Psoas muscle (tissue), 8 donors: ENCODE measurements at places on chromosomes 2 and 18. TPM values are rescaled to one million over a fixed set of nuclear protein-coding genes. Genes with fewer than 3 reads are reported as not detected.
A peak's percentile ranks its signal among the peaks of the same experiment; 100 is the strongest.

ALPG gene
- not detected for total RNA-seq

B3GNT7 gene
- total RNA-seq, result 0.29 TPM

KCNG2 gene
- 0.54 TPM for total RNA-seq

C2orf78 gene
- total RNA-seq, result not detected

CHST9 gene
- total RNA-seq, result not detected

DNA sequence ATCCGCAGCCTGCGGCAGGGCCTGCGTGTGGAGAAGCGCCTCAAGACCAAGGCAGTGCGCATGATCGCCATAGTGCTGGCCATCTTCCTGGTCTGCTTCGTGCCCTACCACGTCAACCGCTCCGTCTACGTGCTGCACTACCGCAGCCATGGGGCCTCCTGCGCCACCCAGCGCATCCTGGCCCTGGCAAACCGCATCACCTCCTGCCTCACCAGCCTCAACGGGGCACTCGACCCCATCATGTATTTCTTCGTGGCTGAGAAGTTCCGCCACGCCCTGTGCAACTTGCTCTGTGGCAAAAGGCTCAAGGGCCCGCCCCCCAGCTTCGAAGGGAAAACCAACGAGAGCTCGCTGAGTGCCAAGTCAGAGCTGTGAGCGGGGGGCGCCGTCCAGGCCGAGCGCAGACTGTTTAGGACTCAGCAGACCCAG, 5.4 kb downstream of the GPR17 start:
- H3K4me3 ChIP-seq, result no peak overlapping the region
- peak overlapping the region; percentile 16 for H3K27ac ChIP-seq
- DNase-seq, result peak; percentile 50
- H3K4me1 ChIP-seq, result peaks cover 16% of the 10 kb centered on the region

- H3K4me3 ChIP-seq, result peak overlapping the region; percentile 66
- no peaks in the 10 kb centered on the region for H3K36me3 ChIP-seq
- H3K27me3 ChIP-seq, result peaks cover 97% of the 10 kb centered on the region
Observed at GRCh38 chr2:72915907-72916742, 1.2 kb upstream of the EMX1 start.

DNA sequence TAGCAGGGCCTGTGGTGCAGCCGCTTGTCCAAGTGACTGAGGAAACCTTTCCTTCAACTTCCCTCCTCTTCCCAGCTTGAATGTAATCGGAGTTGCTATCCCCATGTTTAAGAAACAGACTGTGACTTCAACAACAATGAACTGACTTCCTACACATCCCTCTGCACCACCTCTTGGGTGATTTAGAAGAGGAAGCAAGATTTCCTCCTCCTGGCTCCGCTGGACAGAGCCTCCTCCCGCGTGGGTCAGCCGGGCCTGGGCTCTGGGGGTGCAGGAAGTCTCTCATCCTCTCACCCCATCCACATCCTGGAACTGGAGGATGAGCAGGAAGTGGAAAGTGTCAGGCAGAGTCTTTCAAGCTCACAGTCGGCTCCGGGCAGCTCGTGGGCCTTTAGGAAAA, 84.3 kb downstream of the GATA6 start:
- H3K36me3 ChIP-seq, result no peaks in the 10 kb centered on the region
- no peaks in the 10 kb centered on the region for H3K4me1 ChIP-seq
- DNase-seq, result no peak
- no peak overlapping the region for H3K27ac ChIP-seq
- peaks cover 7% of the 10 kb centered on the region for H3K27me3 ChIP-seq

- no peak overlapping the region for H3K4me3 ChIP-seq
- no peaks in the 10 kb centered on the region for H3K36me3 ChIP-seq
- no peak overlapping the region for H3K27ac ChIP-seq
- no peaks in the 10 kb centered on the region for H3K27me3 ChIP-seq
- no peaks in the 10 kb centered on the region for H3K4me1 ChIP-seq
Observed at GRCh38 chr2:214839464-214839863, 30.0 kb upstream of the BARD1 start.

- no peak overlapping the region for H3K27ac ChIP-seq
- H3K36me3 ChIP-seq, result peaks cover 14% of the 10 kb centered on the region
- DNase-seq, result no peak
Observed at GRCh38 chr2:99217929-99218501, 37.0 kb downstream of the MRPL30 start.

DNA sequence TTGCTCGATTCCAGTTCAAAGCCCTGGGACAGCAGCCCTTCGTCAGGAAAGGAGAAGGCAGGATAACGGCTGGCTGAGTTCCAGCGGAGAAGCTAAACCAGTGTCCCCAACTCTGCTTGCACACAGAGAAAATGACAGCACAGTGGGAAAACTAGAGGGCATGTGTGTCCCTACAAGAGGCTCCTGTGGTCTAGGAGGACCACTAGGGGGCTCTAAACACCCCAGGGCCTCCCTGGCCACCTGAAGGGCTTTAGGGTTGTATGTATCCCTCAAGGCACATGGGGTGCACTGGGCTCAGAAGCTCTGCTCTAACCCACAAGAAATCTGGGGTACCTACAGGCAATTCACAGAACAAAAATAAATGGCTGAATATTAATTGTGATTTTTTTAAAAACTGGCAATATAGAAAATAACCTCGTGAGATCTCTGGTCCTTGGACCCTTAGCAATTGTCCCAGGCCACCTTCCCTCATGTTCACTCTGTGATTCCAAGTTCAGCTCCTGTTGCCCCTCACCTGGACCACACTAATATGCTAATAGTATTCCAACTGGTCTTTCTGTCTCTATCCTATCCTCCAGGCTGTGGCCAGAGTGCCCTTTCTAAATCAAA, 17.5 kb downstream of the STAT1 start:
- H3K27me3 ChIP-seq, result no peaks in the 10 kb centered on the region
- no peak for DNase-seq
- no peak overlapping the region for H3K27ac ChIP-seq
- H3K4me3 ChIP-seq, result no peak overlapping the region
- no peaks in the 10 kb centered on the region for H3K4me1 ChIP-seq

DNA sequence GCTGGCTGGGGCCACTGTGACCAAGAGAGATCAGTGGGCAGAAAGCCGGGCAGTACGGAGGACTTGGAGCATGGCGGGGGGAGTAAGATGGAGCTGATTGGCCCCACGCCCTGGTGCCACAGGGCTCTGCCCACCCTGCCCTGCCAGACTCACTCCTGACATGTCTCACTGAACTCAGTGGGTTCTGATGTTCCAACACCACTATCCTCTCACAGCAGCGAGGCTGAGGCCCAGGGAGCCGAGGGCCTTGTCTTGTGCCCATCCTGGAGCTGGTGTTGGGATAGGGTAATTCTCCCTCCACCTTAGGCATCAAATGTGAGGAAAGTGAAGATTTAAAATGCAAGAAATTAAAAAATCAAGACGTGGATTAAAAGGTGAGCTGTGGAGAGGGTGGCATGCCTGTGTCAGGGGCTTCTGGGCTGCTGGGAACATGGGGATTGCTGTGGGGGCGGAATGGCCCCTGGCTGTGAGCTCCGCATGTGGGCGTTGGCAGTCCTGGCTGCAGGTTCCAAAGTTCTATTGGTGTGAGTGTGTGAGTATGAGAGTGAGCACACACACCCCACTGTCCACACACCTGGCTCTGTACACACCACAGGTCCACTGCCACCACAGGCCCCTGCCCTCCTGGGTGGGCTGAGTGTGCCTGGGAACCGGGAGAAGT, 283.5 kb upstream of the HS6ST1 start:
- H3K4me1 ChIP-seq, result no peaks in the 10 kb centered on the region
- H3K36me3 ChIP-seq, result no peaks in the 10 kb centered on the region
- H3K27ac ChIP-seq, result no peak overlapping the region
- no peak for DNase-seq
- no peaks in the 10 kb centered on the region for H3K27me3 ChIP-seq

GRCh38 chr2:128425731-128426620, 107.3 kb upstream of the HS6ST1 start:
- no peaks in the 10 kb centered on the region for H3K27me3 ChIP-seq
- H3K27ac ChIP-seq, result no peak overlapping the region
- H3K4me1 ChIP-seq, result no peaks in the 10 kb centered on the region

DNA sequence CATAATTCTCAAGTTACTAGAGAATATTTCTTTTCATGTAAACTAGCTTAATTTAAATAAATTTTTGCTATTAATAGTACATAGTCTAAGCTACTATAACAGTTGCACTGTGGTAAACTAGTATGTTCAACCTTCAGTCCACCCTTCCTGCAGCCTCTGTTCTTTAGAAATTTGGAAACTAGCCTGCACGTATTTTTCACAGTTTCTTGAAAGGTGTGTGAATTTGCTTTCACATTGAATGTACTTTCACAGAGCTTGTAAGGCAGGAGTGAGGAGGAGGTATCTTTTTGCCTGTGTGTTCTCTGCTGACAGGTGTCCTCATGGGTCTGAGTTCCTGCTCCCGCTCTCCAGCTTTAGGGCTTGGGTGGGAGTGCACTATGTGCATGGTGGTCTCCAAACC, 117.5 kb downstream of the ATP9B start:
- H3K27me3 ChIP-seq, result no peaks in the 10 kb centered on the region
- H3K4me1 ChIP-seq, result no peaks in the 10 kb centered on the region
- no peaks in the 10 kb centered on the region for H3K36me3 ChIP-seq
- H3K27ac ChIP-seq, result no peak overlapping the region
- no peak for DNase-seq
